SJSA1 (cell line): ENCODE measurements at places on chromosomes 4 and X. TPM values are rescaled to one million over a fixed set of nuclear protein-coding genes. Genes with fewer than 3 reads are reported as not detected.

DNA sequence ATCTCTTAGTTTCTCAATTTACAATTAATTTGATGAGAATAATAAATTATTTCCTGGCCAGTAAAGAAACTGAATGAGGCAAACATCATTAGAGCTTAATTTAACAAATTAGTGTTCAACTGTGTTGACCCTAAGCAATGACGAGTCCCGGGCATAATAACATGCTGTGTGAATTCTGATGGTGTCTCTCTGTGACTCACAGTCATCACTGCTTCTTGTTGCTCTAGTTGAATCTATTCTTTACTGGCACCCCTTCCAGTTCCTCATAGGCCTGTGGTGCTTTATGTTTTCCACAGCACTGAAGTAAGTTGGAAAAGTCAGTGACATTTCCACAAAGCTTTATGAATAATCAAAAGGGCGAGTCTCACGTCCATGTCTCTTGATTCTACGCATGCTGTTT, 57.7 kb upstream of the SLC7A11 start:
- no peak overlapping the region for H3K27ac ChIP-seq
- no peak overlapping the region for H3K4me3 ChIP-seq
- no peak for DNase-seq
- no peaks in the 10 kb centered on the region for H3K27me3 ChIP-seq
- H3K36me3 ChIP-seq: no peaks in the 10 kb centered on the region

GRCh38 chr4:184199780-184200179, 17.9 kb downstream of the ENPP6 start:
- DNase-seq: no peak
- no peaks in the 10 kb centered on the region for H3K4me1 ChIP-seq
- H3K27ac ChIP-seq: no peak overlapping the region
- H3K36me3 ChIP-seq: no peaks in the 10 kb centered on the region

GRCh38 chrX:118272242-118272641, 73.7 kb upstream of the WDR44 start:
- H3K4me3 ChIP-seq: no peak overlapping the region
- no peaks in the 10 kb centered on the region for H3K4me1 ChIP-seq
- no peak for DNase-seq
- no peaks in the 10 kb centered on the region for H3K36me3 ChIP-seq

DNA sequence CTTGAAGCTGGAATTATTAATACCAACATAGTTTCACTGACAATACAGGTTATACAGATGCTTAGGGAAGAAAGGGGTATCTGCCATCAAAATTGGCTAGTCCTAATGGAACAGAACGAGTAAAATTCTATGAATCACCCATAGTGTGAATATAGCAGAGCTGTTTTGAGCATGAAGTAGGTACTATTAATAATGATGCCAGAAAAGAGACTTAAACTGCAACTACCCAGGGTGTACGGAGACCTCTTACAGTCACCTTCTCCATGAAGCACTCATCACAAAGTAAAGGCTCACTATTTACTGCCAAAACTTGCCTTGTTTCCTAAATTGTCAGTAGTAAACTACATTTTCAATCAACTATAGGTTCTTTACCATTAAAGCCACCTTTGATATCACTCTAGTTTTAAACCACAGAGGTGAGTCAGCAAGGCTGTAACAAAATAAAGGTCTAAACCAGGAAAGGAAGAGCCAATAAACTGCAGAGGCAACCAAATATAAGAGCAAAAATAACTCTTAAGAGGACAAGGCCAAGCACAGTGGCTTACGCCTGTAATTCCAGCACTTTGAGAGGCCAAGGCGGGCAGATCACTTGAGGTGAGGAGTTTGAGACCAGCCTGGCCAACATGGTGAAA, 114.4 kb downstream of the FRYL start:
- no peaks in the 10 kb centered on the region for H3K36me3 ChIP-seq
- no peaks in the 10 kb centered on the region for H3K4me1 ChIP-seq
- H3K27me3 ChIP-seq: no peaks in the 10 kb centered on the region
- no peak overlapping the region for H3K27ac ChIP-seq

GRCh38 chr4:153804722-153805121, 15.8 kb upstream of the SFRP2 start:
- H3K27me3 ChIP-seq: no peaks in the 10 kb centered on the region
- no peak overlapping the region for H3K4me3 ChIP-seq
- DNase-seq: no peak
- no peaks in the 10 kb centered on the region for H3K4me1 ChIP-seq
- no peaks in the 10 kb centered on the region for H3K36me3 ChIP-seq

DNA sequence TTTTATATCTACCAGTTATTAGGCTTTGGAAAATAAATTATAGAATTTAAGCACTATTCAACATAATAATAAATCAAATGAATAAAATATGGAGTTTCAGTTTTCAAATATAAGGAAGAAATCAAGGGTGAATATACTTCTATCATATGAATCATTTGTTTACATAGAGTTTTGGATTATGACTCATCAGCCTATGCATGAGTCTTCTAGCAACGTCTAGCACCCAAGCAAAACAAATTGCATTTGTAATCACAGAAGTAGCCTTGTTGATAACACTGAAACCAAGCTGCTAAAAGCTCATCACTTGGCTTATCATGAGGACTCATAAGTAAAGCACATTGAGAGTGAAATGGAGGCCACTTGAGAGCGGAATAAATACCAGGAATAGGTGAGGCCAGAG, 434.6 kb downstream of the PCDH11X start:
- no peak for DNase-seq
- no peaks in the 10 kb centered on the region for H3K4me1 ChIP-seq
- no peak overlapping the region for H3K4me3 ChIP-seq
- no peaks in the 10 kb centered on the region for H3K27me3 ChIP-seq
- H3K27ac ChIP-seq: no peak overlapping the region
- no peaks in the 10 kb centered on the region for H3K36me3 ChIP-seq

DNA sequence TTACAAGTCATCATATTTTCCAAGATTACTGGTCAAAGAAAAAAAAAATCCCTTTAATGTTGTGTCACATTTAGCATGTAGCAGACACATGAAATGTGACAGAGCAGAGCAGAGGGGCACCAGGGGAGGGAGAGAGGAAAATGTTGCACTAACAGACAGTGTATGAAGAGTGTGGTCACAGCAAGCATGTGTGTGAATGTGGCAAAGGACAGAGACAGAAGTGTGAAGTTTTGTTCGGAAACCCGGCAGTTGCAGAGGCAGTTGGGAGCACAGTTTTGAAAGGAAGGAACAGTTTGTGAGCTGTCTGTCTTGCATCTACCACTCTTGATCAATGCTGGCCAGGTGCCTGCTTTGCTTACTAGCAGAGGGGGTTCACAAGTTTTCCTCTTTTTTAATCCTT, 83.9 kb upstream of the MAP3K15 start:
- H3K36me3 ChIP-seq: no peaks in the 10 kb centered on the region
- H3K27ac ChIP-seq: no peak overlapping the region
- H3K27me3 ChIP-seq: no peaks in the 10 kb centered on the region
- no peak for DNase-seq
- H3K4me1 ChIP-seq: peaks cover 11% of the 10 kb centered on the region

DNA sequence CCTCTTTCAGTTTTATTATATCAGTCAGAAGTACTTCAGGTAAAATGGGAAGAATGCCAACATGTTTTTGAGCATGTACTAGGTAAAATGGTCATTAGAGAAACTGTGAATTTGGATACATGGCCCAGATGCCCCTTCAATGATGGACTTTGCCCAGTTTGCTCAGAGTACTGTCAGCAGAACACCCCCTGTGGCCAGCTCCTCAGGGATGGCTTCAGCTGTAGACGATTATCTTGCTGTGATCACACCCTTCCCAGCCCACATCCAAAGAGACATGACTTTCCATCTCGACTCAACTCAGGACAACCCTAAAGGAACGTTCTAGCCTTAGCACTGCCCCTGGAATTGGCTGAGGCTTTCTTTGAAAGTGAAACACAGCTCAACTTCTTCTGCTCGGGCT, 439.1 kb downstream of the PACRGL start:
- no peaks in the 10 kb centered on the region for H3K27me3 ChIP-seq
- H3K4me1 ChIP-seq: no peaks in the 10 kb centered on the region
- no peak overlapping the region for H3K4me3 ChIP-seq
- DNase-seq: no peak
- H3K36me3 ChIP-seq: no peaks in the 10 kb centered on the region

Gene KCNIP4
- total RNA-seq: not detected in 2 replicates
